ENCODE measurements at places on chromosomes 5 and 9.

DNA sequence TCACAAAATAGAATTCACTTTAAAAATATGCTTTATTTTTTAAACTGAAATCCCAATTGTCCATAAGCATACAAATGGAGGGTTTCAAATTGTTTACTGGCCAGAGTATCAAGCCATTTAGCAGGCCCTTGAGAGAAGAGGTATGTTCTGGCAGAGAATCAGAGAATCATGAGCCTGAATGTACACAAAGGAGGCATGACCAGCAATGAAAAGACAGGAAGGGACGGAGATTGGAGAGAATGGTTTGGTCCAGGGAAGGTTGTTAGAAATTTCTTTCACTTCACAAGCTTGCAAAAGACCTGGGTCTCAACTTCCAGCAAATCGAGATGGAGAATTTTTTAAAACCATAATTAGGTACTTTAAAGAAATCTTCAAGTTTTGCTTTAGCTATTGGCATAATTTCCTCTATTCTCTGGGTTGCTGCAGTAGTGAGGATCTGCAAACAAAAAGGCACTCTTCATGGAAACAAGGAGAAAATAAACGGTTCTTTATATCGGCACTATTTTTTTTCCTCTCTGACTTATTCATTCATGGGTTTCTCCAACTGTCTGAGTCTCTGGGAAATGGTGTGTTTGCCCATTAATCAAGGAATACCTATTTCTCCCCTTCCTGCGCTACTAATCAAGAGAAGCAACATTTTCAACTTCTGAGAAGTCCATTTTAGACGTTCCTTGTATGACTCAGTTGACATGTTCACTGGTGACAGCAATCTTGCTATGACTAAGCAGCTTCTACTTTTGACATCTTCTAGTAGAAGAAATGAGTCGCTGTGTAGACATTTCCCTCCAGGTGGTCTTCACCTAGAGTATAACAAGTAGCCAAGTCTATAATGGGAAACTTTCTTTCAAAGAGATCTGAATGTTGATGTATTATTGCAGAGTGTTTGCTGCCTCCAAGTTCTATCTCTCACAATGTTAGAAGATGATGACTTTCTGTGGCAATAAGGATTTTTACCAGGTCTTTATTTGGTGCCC is 23.1 kb upstream of the ERCC6L2 start:
- DNase-seq: no peak

GRCh38 chr9:17083258-17083657 is 51.6 kb upstream of the CNTLN start:
- DNase-seq: no peak

- DNase-seq: no peak
Measured at GRCh38 chr9:136544548-136544963, 1.3 kb downstream of the NOTCH1 start.

DNA sequence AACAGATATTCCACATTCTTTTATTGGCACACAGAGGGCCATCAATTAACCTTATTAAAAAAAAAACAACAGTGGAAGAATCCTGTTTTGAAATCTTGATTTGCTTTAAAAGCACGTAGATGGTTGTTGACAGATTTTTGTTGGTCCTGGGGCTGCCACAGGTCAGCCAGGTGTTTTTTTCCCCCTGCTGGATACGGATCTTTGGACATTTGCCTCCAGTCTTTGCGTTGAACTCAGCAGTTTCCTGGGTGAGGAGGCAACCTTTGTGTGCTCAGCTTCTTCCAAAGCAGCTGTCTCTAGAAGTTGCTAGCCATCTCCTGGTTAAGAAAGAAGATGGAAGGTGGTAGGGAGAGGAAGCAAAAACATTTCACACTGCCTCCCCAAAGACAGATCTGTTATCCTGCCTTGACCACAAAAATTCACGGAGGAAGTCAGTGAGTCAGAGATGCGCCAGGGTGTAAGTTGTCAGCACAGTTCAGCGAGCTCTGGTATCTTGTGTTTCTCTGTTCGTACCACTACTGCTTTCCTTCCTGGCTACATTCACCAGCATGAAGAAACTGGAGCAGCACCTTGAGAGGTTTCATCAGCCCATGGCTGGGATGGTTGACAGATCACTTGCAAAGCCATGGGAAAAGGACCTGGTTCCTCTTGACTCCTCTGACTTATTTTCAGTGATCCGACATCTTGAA is 207.3 kb downstream of the ARHGAP26 start:
- DNase-seq: no peak

GRCh38 chr5:28517691-28518090 is 1479.3 kb upstream of the CDH9 start:
- DNase-seq: no peak

DNA sequence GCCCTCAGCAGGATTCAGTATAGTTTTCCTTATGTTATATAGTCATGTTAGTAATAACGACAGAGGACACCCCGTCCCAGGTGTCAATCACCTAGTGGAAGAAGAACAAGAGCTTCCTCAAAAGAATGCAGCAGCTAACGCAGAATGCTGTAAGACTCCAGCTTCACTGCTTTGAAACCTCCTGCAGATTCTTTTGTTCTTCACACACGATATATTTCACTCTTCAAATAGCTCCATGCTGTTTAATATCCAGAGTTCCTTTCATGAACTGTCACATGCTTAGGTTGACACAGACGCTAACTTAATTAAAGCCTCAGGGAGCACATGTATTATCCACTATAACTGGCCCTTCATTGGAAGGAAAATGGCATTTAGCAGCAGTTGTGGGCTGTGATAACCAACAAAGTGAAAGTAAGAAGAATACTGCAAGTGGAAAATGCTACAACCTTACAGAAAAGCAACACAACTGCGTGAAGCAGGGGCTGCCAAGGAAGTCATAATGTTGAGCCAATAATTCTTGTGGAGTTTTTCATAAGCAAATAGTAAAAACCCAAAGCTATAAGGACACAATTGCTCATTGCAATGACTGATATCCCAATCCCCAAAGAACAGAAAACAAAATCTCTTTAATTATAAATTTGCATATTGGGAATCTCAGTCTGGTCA is 387.5 kb downstream of the PLK2 start:
- DNase-seq: no peak

DNA sequence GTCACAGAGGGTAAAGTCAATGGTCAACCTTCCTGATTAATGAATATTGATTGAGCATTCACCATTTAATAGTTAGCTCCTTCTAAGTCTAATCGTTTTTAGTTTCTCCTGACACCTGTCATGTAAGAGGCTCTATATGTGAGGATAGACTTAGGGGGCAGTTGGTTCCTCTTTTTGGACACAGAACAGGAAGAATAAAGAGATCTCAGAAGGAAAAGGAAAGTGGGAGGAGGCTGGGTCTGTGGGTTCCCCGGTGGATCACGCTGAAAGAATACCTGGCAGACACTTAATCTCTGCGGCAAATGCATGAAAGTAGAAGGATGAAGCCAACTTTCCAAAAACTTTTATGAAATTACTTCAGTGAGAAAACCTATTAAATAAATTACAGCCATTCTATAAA is 98.4 kb downstream of the PDE4D start:
- DNase-seq: no peak

- no peak for DNase-seq
Measured at GRCh38 chr5:150516011-150516410, 8.1 kb downstream of the NDST1 start.

- DNase-seq: no peak
Measured at GRCh38 chr5:1439388-1440097, 5.7 kb downstream of the SLC6A3 start.

DNA sequence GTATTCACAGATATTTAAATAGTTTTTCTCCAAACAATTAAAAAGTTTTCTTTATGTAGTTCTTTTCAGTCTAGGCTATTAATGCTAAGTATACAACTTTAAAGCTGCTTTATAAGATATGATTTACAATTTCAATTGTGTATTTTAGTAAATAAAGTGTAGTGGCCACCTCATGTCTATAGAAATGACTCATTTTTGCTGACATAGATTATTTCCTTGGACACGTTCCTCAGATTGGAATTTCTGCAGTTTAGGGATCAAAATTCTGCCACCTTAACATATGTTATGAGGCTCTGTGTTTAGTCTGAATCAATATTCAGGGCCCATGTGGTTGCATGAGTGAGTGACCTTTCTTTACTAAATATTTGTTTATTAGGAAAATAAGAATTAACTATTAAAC is 750.2 kb downstream of the IRX1 start:
- DNase-seq: no peak

DNA sequence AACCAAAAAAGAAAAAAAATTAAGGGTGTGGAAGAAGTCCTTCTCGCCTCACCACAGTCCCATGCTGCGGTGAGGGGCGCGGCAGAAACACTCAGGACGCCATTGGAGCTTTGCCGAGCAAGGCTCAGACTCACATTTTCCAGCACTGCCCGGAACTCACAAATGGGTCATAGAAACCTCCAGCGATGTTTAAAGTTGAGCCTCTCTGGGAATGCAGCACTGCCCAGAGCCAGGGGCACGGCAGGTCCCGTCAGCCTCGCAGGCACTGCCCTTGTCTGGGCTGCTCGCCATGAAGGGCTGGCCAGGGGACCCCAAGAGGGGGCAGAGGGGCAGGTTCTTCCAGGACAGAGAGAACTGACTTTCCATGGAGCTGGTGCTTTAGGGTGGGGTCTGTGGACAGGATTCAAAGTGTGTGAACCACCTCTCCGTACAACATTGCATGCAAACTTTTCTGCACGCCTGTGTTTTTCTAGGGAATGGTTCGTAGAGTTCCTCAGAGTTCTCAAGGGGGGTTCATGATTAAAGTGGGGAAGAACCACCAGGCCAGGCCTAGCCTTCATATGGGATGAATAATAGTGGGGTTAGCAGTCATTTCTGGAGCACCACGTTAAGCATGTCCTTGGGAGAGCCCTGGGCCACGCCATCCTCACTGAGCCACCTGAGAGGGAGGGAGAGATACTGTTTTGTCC is 38.4 kb downstream of the PRRX2 start:
- no peak for DNase-seq

- DNase-seq: no peak
Measured at GRCh38 chr5:138594305-138595058, 19.3 kb upstream of the HSPA9 start.

DNA sequence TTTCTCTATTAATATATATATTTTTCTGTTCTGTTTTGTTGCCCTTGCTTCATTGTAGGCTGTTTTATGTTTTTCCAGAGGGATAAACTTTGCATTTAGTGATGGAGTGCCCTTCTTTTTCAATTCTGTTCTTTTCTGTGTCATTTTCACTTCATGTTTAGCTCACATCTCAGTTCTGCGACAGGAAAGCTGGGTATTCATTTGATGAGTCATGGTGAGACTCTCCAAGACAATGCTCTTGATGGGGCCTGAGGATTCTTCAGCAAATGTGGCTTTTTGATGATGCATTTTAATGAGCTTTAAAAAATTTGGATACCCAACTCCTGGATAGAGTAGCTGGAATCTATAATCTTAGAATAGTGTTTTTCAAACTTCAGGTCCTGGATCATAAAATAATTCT is 56.5 kb upstream of the SPATA31D4 start:
- DNase-seq: no peak

- DNase-seq: no peak
Measured at GRCh38 chr5:119083679-119084078, 12.8 kb downstream of the DMXL1 start.

DNA sequence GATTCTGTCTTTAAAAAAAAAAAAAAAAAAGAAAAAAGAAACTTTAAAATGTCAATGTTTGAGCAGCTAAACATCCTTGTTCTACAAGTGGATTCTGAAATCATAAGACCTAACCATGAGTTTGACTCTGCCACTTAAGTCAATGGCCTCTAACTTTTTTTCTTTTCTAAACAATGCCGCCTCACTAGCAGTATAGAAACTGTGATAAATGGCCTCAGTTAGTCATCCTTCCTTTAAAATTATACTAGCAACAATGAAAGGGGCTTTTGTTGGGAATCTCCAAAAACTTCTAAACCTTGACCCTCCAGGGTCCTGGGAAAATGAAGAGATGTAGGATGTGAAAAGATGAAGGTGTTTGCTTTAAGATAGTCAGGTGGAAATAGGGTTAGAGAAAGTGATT is 71.1 kb downstream of the FBXL7 start:
- DNase-seq: no peak

GRCh38 chr9:70639853-70640814 is 225.7 kb upstream of the KLF9 start:
- no peak for DNase-seq

GRCh38 chr9:132694144-132694543 is 23.9 kb downstream of the GTF3C4 start:
- DNase-seq: no peak

DNA sequence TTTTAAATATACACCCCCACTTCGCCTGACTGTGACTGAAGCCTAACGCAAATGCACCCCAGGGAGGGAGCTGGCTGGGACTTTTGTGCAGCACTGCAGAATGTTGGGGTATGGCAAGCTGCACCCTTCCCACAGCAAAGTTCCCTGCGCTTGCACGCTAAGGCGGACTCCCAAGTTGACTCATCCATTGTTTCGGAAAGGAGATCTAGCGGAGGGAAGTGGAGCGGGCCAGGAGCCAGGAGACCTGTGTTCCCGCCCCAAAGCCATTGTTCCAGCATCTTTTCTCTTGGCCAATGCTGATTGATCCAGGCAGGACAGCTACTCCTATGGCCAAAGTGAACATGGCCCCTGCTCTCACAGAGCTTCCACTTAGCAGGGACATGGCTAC is 202.9 kb downstream of the AOPEP start:
- DNase-seq: no peak

DNA sequence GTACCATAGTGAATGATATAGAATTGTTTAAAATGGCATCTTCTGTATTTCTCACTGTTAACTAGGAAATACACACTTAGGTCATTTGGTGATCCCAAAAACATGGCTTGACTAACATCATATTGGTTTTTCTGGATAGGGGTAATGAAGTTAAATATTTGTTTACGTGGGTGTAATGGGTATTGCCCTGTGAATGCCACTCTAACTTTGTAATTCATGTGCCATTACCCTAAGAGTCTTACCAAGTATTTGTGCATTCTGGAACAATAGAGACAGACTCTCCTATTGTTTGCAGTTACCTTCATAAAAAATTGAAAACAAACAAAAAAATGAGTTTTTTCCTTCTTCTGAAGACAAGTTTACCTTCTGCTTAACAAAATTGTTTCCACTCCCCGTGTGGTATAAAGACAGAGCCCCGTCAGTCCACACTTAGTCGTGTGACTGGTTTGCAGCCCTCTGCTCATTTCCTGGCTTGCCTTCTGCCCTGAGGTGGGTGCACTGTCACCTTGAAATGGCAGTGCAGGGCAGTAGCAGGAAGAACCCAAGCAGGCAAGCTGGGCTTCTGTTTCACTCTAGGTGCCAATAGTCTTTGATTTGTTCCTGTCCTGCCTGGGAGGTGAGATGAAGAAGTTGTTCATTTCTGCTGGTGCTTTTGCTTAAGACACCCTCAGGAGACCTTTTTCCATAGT is 9.6 kb upstream of the CATSPER3 start:
- DNase-seq: no peak

Measured in NCI-H510A (cell line).